ENCODE measurements at places on chromosomes 5 and 9. TPM values are rescaled to one million over a fixed set of nuclear protein-coding genes. Genes with fewer than 3 reads are reported as not detected.

The GDA gene
- total RNA-seq = 6.0 TPM

- no peak for DNase-seq
These were observed 503.2 kb downstream of the GADD45G start for GRCh38 chr9:90107726-90108655.

GRCh38 chr9:112112941-112113681 lies 62.0 kb downstream of the SUSD1 start:
- DNase-seq = no peak

DNA sequence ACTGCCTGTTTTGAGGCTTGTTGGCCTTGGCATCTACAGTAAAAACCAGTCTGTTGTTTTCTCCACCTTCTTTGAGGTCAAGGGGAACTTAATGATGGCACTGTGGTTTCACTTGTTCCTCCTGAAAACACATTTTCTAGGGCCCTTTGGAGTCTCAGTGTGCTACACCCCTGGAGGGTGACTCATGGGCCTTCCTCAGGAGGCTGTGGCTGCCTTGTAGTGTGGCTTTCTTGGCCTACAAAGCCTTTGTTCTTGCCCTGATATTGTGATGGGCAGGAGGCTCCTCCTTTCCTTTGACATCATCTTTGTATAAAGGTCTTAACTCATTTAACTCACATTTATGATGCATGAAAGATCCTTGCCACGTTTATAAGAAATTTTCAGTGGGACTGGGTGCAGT lies 56.3 kb upstream of the GPBP1 start:
- DNase-seq = no peak

The ROR2 gene
- 44.3 TPM for total RNA-seq

DNA sequence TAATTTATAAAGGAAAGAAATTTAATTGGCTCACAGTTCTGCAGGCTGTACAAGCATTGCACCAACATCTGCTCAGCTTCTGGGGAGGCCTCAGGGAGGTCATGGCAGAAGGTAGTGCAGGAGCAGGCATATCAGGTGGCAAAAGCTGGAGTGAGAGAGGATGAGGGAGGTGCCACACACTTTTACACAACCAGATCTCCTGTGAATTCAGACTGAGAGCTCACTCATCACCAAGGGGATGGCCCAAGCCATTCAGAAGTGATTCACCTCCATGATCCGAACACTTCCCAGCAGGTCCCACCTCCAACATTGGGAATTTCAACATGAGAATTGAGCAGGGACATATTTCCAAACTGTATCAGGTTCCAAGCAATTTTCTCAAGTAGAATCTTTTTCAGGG lies 84.7 kb upstream of the BRINP1 start:
- no peak for DNase-seq

DNA sequence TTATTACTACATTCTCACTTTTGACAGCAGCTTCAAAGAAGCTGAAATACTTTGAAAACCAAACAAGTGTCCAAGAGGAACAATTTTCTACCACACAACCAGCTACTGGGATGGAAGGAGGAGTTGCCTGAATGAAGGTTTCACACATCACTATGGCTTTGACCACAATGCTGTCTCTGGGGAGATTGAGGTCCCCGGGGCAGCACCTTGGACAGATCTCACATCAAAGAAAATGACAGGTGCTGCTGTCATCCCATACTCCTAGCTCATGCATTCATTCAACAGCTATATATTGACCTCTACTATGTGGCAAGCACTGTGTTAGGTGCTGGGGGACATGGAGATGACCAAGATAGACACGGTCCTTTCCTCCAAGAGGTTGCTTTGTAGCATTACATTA lies 233.2 kb upstream of the RASEF start:
- no peak for DNase-seq

GRCh38 chr5:83281658-83282057 lies 189.9 kb upstream of the VCAN start:
- no peak for DNase-seq

GRCh38 chr5:146751781-146752401 lies 126.7 kb downstream of the PPP2R2B start:
- no peak for DNase-seq

The PPP3R2 gene
- total RNA-seq = 3.6 TPM

GRCh38 chr5:40486437-40487275 lies 193.1 kb upstream of the PTGER4 start:
- peak; percentile 22 for DNase-seq

The MLLT3 gene
- total RNA-seq = 23.1 TPM

GRCh38 chr9:123062351-123063176 lies 29.1 kb downstream of the GPR21 start:
- no peak for DNase-seq

- no peak for DNase-seq
These were observed 159.5 kb upstream of the ERCC6L2 start for GRCh38 chr9:95715868-95716435.

The ADAMTS13 gene
- 2.2 TPM for total RNA-seq

The CNTNAP3 gene
- 20.0 TPM for total RNA-seq

- no peak for DNase-seq
These were observed 27.8 kb upstream of the CSF1R start for GRCh38 chr5:150114102-150114641.

GRCh38 chr9:136352682-136353081 lies 10.9 kb downstream of the DNLZ start:
- no peak for DNase-seq

The CAMK2A gene
- total RNA-seq = 5.8 TPM

- DNase-seq = no peak
These were observed 21.6 kb downstream of the SNX30 start for GRCh38 chr9:112772215-112772509.

- DNase-seq = no peak
These were observed 53.6 kb downstream of the RXRA start for GRCh38 chr9:134379831-134380365.

The CDH6 gene
- total RNA-seq = 16.1 TPM

The SPINK1 gene
- total RNA-seq = 14.0 TPM

GRCh38 chr5:157570531-157571200 lies 4.9 kb downstream of the ADAM19 start:
- DNase-seq = no peak

- DNase-seq = no peak
These were observed 71.1 kb upstream of the PITX1 start for GRCh38 chr5:135105105-135105484.

The OTP gene
- 6.0 TPM for total RNA-seq

DNA sequence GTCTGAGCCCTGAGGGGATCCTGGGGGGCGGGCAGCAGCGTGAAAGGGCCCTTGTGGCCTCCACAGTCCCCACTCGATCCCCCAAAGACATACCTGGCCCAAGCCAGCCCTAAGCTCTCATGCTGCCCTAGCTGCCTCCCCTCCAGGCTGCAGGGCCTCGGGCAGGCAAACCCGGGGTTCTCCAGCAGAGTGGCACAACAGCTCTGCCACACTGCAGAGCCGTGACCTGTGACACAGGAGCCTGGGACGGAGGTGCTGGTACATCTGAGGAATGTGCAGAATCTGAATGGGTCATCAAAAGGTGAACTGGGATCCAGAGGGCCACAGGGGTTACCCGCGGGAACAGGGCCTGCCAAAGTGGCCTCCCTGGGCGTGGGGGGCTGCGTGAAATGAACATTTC lies 163.2 kb downstream of the DAB2IP start:
- no peak for DNase-seq

GRCh38 chr9:132069046-132069898 lies 10.4 kb downstream of the MED27 start:
- DNase-seq = no peak

GRCh38 chr9:36153746-36154145 lies 15.4 kb upstream of the CCIN start:
- no peak for DNase-seq

DNA sequence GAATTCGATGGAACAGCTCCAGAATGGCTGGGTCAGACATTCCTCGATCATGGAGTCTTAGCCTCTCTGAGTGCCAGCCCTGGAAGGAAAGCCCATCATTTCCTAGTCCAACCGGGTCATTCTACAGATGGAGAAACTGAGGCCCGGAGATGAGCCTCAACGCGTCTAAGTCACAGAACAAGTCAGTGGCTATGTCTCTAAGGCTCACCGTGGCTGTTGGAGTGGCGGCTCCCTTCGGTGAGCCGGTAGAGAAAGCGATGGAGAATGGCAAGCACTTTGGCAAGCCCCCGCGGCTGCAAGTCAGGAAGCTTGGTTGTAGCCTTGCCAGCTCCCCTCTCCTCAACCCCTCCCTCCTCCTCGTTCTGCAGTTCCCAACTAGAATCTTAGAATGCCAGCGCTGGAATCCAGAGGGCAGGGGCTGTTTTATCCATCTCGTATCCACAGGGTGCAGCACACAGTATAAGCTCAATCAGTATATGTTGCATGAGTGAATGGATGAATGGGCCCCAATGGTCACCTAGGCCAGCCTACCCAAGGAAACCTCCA lies 438 bp upstream of the ARSI start:
- peak; percentile 68 for DNase-seq

The RAB14 gene
- total RNA-seq = 37.8 TPM

The CDH9 gene
- total RNA-seq = 6.5 TPM

GRCh38 chr9:103625161-103625804 lies 468.8 kb upstream of the SMC2 start:
- no peak for DNase-seq

GRCh38 chr5:153515301-153515700 lies 24.8 kb downstream of the GRIA1 start:
- DNase-seq = no peak

- peak; percentile 54 for DNase-seq
These were observed 46.3 kb downstream of the FSTL4 start for GRCh38 chr5:133565993-133566392.

The GHR gene
- total RNA-seq = 19.5 TPM

The NFIB gene
- 33.0 TPM for total RNA-seq

DNA sequence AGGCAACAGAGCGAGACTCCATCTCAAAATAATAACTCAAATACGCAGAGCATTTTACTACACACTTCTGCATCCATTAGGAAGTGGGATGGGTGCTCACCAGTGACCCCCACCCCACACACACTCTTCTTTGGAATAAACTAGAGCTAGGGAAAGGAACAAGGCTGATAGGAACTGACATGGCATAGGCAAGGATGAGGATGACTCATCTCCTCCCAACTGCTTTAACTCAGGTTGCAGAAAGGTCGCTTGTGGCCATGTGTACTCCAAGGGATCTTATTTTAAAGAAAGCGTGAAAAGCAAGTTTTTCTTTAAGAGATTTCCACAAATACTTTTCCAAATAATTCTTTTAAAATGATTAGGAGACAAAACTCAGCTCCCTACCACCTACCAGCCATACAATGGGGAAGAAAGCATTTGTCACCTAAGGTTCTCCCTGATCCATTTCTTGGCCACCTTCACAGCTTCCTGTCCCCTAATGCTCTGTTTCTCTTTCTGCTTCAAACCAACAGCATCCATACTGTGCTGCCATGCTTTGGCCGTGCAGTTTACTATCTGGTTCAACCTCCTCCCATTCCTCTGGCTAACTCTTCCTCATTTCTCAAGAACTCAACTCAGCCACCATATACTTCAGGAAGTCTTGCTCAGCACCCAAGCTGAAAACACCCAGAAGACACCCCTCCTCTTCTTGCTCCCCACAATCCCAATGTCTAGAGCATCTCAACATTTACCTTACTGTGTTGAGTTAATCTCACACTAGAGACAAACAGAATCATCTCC lies 211.9 kb downstream of the ACTL7B start:
- no peak for DNase-seq

The ADAMTS2 gene
- 152 TPM for total RNA-seq

- no peak for DNase-seq
These were observed 96.6 kb downstream of the FNBP1 start for GRCh38 chr9:129946246-129946995.

The SLC46A2 gene
- total RNA-seq = 0.24 TPM

GRCh38 chr5:150376799-150377771 lies 19.6 kb downstream of the TCOF1 start:
- DNase-seq = peak; percentile 8

The ADRB2 gene
- 3.4 TPM for total RNA-seq

GRCh38 chr9:124725068-124725452 lies 46.1 kb downstream of the NR6A1 start:
- DNase-seq = no peak

DNA sequence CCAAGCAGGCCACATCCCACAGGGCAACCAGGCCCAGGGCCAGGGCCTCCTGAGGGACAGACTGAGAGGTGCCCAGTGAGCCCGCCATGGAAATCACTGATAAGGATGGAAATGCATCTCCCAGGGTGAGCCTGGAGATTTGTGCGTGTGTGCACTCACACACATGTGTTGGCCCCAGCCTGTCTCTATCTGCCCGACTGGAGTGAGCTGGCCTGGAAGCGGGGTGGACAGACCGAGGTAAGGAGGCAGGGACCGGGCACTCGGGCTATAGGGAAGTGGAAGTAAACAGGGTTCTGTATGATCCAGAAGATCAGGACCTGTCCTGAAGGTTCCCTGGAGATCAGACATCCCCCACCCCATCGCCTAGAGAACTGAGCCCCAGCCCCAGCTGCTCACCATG lies 17.4 kb downstream of the GFI1B start:
- DNase-seq = no peak

DNA sequence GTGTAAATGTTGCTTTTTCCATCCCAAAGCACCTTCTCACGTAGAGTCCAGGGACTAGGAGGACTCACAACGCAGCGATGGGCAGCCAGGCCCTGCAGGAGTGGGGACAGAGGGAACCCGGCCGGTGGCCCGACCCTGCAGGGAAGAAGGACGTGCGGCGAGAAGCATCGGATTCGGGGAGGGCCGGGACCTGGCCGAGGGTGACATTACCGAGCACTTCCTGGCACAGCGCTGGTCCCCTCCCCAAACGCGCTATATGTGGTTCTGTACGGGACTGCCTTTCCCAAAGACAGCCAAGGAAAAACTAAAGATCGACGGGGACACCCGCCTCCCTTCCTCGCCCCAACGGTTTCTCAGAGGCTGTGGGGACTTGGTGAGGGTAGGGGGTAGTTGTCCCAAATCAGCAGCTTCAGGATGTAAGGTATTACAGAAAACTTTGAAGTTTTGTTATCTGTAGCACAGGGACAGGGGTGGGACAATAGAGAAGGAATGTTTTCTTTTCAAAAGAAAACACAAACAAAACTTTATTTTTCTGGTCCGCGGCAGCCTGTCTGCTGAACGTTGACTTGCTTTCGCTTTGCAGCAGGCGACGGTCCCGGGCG lies 887 bp upstream of the MAP3K1 start:
- peak; percentile 34 for DNase-seq

GRCh38 chr5:139884144-139884543 lies 88.5 kb downstream of the PSD2 start:
- DNase-seq = no peak

- DNase-seq = peak; percentile 66
These were observed 186.7 kb downstream of the PDZD2 start for GRCh38 chr5:31825518-31826068.

- DNase-seq = peak; percentile 47
These were observed 15.3 kb upstream of the GRXCR2 start for GRCh38 chr5:145887976-145888574.
